NT2/D1 (cell line): ENCODE measurements at places on chromosomes 6 and 20.

DNA sequence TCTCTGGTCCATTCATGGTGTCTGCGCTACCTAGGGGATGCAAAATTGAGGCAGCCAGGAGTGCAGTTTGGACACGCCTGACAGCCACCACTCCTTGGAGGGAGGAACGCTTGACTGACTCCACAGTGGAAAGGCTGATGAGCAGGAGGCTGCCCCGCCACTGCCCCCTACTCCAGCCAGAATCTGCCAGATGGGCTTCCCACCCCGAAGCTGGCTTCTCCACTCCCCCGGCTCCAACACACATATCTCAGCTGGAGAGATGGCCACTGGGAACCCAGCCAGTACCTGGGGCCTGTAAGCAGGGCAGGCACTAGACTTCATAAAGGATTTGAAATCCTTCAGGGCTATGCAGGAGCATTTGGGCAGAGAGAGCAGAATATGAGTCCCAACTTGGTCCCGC, 51.4 kb upstream of the BLCAP start:
- DNase-seq: no peak

- no peak for DNase-seq
These were observed 34.5 kb upstream of the TGM6 start for GRCh38 chr20:2346188-2346587.

- DNase-seq: peak; percentile 28
These were observed 71.4 kb upstream of the TCF21 start for GRCh38 chr6:133817460-133818047.

DNA sequence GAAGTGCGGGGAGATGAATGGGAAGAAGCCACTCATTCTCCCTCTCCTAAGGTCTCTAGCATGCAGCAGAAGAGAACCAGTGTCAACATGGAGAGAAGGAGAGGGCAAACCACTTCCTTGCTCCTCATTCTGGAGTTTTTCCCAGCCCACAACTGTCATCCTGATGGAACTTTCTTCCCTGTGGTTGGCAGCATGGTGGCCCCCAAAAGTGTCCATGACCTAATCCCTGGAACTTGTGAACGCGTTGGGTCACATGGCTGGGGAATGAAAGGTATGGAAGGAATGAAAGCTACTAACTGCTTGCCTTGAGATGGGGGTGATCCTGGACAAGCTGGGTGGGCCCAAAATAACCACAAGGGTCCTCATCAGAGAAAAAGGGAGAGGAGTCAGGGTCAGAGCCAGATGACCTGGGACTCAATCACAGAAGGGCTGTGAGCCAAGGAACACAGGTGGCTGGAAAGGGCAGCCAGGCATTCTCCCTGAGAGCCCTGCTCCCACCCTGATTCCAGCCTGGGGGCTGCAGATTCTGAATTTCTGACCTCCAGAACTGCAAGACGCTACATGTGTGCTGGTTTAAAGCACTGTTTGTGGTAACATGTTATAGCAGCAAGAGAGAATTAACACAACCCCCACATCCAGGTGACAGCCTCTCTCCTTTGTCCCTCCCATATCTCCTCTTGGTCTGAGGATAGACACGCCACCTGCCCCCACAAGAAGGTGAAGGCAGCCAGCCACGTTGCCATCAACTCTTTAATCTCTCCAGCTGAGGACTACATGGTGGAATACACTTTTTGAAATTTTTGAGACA, 63.2 kb downstream of the PYGB start:
- no peak for DNase-seq

GRCh38 chr6:47633141-47633540, 65.2 kb upstream of the ADGRF4 start:
- no peak for DNase-seq

- DNase-seq: no peak
These were observed 34.8 kb upstream of the MYB start for GRCh38 chr6:135146162-135146934.

GRCh38 chr6:118768904-118769325, 117.5 kb upstream of the CEP85L start:
- DNase-seq: no peak

- DNase-seq: no peak
These were observed 23.8 kb downstream of the LY86 start for GRCh38 chr6:6612308-6612707.

DNA sequence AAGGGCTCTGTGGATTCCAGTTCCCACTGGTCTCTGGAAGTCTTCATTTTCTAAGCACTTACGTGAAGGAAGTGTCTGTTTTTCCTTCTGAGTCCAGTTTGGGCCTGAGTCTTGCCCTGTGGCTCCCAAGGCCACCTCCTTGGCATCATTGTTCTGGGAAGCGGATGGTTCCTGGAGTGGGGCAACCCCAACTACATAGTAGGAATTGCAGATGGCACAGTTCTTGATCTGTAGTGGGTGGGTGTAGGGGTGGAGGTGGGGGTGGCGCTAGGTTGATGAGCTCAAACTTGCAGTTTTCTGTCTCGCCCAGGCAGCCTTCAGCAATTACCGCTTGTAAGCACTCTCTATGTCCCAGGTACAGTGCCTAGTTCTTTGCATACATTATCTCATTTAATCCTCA, 7.2 kb upstream of the FERMT1 start:
- DNase-seq: no peak

DNA sequence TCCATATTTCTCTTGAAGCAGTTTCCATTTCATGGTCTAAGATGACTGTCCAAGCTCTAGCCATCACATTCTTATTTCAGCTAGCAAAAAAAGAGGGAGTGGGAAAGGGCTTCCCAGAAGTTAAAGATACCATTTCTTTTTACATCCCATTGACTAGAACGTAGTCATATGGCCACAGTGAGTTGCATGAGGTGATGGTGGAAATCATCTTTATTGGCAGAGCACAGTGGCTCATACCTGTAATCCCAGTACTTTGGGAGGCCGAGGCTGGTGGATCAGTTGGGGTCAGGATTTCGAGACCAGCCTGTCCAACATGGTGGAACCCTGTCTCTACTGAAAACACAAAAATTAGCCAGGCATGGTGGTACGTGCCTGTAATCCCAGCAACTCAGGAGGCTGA, 99.6 kb downstream of the ISM1 start:
- DNase-seq: no peak

GRCh38 chr6:70520575-70520974, 46.2 kb upstream of the SDHAF4 start:
- DNase-seq: no peak

- DNase-seq: no peak
These were observed 17.6 kb downstream of the BHLHE23 start for GRCh38 chr20:62989201-62989601.

- DNase-seq: no peak
These were observed 86.6 kb downstream of the TRDN start for GRCh38 chr6:123550052-123550617.

DNA sequence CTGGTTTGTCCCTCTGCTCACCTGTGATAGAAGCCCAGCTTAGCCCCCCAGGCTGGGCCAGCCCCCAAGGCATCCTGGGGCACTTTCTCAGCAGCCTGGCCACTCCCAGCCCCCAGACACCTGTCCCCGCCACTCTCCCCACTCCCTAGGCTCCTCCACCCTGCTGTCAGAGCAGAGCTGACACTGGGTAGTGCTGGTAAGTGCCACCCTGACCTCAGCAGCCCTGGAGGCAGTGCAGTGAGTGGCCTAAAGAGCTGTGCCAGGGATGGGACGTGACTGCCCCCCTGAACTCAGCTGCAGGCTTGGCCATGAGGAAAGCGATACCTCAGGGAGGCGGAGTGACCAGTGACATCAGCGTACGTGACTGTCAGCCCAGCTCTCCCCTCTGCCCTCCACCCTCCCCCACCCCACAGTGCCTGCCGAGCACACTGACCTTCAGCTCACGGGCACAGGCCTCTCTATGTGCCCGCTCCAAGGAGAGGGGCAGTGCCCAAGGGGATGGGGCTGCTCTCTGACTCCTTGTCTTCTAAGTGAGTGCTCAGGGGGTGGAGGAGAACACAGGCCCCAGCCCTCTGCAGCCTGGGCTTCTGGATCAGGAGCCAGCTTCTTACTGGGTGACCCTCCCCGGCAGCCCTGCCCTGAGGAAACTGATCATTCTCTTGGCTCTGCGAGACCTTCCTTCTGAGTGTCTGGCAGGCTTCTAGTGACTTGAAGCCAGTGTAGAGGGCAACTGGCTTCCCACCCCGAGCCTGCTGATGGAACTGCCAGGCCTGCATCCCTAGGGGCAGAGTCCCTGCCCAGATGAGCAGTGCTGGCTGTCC, 172.7 kb downstream of the MRPL14 start:
- no peak for DNase-seq

DNA sequence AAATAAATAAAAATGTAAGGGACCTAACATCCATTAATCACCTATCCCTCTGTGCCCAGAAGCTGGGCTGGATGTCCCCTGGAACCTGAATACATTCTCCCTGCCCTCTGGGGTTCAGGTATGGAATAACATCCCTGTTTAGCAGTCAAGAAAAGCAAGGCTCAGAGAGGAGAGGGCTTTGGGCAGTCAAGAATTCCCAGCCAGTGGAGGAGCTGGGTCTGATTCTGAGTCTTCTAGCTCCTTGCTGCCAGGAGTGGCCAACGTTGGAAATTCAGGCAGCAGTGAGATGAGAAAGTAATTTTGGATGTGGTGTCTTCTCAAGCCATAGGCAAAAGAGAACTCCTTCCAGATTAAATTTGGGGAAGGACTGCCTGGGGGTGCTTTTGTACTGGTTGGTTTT, 42.6 kb upstream of the ZNFX1 start:
- peak; percentile 63 for DNase-seq

DNA sequence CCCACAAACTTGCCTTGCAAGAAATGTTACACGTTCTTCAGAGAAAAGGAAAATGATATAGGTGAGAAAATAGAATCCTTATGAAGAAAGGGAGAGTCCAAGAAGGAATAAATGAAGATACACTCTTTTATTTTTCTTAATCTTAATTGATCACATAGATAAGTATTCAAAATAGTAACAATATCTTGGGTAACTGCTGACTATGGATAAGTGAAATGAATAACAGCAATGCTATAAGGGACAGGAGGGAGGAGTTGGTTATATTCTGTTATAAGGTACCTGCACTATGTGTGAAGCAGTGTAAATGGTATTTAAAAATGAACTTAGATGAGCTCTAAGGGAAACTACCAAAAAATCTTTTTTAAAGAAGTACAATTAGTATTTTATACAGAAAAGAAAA, 38.3 kb downstream of the RANBP9 start:
- no peak for DNase-seq

- DNase-seq: no peak
These were observed 64.4 kb downstream of the TRERF1 start for GRCh38 chr6:42387336-42387735.
